Breast epithelium (tissue), 4 donors: ENCODE measurements at places on chromosomes 7 and 10. TPM values are rescaled to one million over a fixed set of nuclear protein-coding genes. Genes with fewer than 3 reads are reported as not detected.

- H3K4me1 ChIP-seq = no peaks in the 10 kb centered on the region
- DNase-seq = no peak
- peaks cover 7% of the 10 kb centered on the region for H3K27me3 ChIP-seq
- no peak overlapping the region for H3K27ac ChIP-seq
- no peak overlapping the region for H3K4me3 ChIP-seq
These were observed 4.9 kb upstream of the TOMM7 start for GRCh38 chr7:22827563-22827962.

- H3K36me3 ChIP-seq = no peaks in the 10 kb centered on the region
- H3K4me3 ChIP-seq = no peak overlapping the region
- no peak overlapping the region for H3K27ac ChIP-seq
- no peaks in the 10 kb centered on the region for H3K4me1 ChIP-seq
These were observed 23.9 kb upstream of the CALD1 start for GRCh38 chr7:134755422-134756022.

DNA sequence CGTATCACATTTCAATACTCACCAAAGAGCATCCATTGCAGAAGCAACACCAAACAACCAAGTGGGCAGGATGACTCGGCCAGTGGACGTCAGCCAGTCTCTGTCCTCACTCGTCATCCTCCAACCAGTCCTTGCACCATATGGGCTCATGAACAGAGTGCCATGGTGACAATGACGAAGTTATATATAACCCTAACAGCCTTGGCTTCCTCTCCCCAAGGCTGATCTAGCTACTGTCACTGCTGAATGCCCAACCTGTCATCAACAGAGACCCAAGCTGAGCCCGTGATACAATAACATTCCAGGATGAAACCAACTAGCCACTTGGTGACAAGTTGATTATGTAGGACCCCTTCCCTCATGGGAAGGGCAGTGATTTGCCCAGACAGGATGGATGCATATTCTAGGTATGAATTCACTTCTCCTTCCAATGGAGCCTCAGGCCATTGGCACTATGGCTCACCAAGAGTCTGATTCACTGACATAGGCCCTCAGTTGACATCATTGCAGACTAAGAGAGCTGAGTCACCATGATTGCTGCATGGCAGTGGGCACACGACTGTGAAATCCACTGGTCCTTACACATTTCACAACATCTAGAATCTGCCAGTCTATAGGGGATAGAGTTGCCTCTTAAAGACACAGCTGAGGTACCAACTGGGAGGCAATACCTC is 26.3 kb upstream of the PPIF start:
- H3K27me3 ChIP-seq = no peaks in the 10 kb centered on the region
- no peaks in the 10 kb centered on the region for H3K4me1 ChIP-seq
- no peak overlapping the region for H3K4me3 ChIP-seq
- no peak overlapping the region for H3K27ac ChIP-seq
- H3K36me3 ChIP-seq = no peaks in the 10 kb centered on the region

DNA sequence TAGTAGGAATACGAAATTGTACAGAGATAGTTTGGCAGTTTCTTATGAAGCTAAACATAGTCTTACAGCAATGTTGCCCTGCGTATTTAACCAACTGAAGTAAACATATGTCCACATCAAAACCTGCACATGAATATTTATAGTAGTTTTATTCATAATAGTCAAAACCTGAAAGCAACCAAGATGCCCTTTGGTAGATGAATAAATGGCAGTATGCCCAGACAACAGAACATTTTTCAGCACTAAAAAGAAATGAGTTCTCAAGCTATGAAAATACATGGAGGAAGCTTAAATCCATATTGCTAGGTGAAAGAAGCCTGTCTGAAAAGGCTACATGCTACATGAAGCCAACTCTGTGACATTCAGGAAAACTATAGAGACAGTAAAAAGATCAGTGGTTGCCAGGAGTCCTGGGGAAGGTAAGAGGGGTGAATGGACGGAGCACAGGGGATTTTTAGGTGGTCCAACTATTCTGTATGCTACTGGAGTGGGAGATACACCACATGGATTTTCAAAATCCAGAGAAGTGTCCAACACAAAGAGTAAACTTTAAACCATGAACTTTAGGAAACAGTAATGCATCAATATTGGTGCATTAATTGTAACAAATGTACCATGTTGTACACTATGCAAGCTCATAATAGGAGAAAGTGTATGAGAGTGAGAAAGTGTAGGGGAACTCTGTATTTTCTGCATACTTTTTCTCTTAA is 17.6 kb downstream of the GPRIN2 start:
- no peak for DNase-seq
- H3K4me3 ChIP-seq = no peak overlapping the region
- no peaks in the 10 kb centered on the region for H3K36me3 ChIP-seq
- H3K4me1 ChIP-seq = no peaks in the 10 kb centered on the region

- H3K4me3 ChIP-seq = no peak overlapping the region
- no peaks in the 10 kb centered on the region for H3K36me3 ChIP-seq
- H3K27ac ChIP-seq = no peak overlapping the region
- no peaks in the 10 kb centered on the region for H3K27me3 ChIP-seq
These were observed 11.7 kb downstream of the ATP6V1F start for GRCh38 chr7:128874140-128875031.

DNA sequence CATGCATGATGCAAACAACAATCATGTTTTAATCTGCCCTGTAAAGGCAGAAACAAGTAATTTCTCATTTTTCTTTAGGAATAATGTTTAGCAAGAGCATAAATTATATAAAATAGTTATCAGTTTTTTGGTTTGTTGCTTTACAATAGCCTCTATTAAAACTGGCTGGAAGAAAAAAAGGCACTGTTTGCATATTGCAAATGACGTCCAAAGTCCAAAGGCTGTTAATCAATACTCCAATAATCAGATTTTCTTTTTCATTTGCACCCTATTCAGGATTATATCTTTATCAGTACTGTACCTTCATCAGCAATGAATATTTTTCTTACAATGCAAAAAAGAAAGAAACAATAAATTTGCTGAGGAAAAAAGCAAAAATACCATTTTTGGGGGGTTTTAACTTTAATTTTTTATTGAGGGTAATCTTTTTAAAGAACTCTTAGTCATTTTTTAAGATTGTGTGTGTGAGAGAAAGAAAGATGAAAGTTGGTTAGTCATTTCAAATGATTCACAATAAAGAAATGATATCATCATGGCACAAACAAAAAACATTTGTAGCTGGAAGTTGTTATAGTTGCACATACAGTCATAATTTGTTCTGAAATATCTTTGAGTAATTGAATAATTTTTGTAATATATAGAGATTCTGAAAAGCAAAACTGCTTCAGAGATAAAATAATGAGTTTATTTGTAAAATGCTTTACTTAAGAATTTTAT is 44.4 kb upstream of the AKR1C2 start:
- H3K36me3 ChIP-seq = no peaks in the 10 kb centered on the region
- no peak for DNase-seq
- no peak overlapping the region for H3K27ac ChIP-seq
- no peaks in the 10 kb centered on the region for H3K27me3 ChIP-seq
- no peaks in the 10 kb centered on the region for H3K4me1 ChIP-seq
- no peak overlapping the region for H3K4me3 ChIP-seq

- DNase-seq = no peak
- no peaks in the 10 kb centered on the region for H3K27me3 ChIP-seq
- no peak within 1 kb of the TSS for H3K27ac ChIP-seq
- no peaks in the 10 kb centered on the region for H3K4me1 ChIP-seq
- H3K4me3 ChIP-seq = peak within 1 kb of the TSS; percentile 74
These were observed at the start of gene SEMA4G for GRCh38 chr10:100969187-100970075. Gene SEMA4G (plus strand): TSS chr10:100969504. CDS start chr10:100972913, 3,409 bp downstream.

- H3K27me3 ChIP-seq = no peaks in the 10 kb centered on the region
- peak overlapping the region; percentile 93 for H3K27ac ChIP-seq
- H3K4me3 ChIP-seq = no peak overlapping the region
- H3K36me3 ChIP-seq = no peaks in the 10 kb centered on the region
These were observed 19.4 kb downstream of the ZMIZ1 start for GRCh38 chr10:79088176-79088575.

DNA sequence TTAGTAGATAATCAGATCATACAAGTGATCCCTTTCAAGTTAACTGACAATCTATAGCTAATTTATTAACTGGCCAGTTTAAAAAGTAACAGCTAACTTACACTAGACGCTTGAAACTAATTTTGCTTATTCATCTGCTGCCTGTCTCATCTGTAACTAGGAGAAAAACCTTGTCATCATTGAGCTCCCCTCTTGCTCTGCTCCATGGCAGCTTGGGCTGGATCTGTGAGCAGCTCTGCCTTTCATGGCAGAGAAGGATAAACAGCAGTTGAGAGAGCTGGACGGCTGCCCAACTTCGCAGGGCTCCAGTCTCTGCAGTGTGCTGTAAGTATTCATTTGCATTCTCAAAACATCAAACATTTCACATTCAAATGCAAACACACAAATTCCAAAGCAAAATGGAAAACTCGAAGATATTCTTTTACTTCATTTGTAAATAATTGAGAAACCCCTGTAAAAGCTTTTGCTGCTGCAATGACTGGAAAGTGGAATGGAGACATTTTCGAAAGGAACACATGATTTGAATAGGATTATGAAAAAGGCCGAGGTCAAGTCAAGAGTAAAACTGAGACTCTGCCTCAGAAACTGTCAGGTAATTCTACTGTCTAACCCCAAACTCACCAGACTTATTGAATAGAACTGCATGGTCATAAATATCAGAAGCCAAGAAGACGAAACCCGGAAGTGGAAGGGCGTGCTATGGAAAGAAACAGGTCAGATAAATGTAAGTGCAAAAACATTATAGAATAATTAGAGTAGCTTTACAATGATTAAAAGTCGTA is 17.6 kb downstream of the SLC35B4 start:
- DNase-seq = no peak
- H3K27me3 ChIP-seq = no peaks in the 10 kb centered on the region
- H3K4me1 ChIP-seq = no peaks in the 10 kb centered on the region

GRCh38 chr10:61052469-61053205 is 108.7 kb upstream of the RHOBTB1 start:
- DNase-seq = no peak
- H3K4me3 ChIP-seq = no peak overlapping the region
- no peaks in the 10 kb centered on the region for H3K4me1 ChIP-seq
- H3K27ac ChIP-seq = no peak overlapping the region
- H3K27me3 ChIP-seq = no peaks in the 10 kb centered on the region

- H3K36me3 ChIP-seq = no peaks in the 10 kb centered on the region
- no peaks in the 10 kb centered on the region for H3K4me1 ChIP-seq
- no peak overlapping the region for H3K27ac ChIP-seq
- H3K27me3 ChIP-seq = no peaks in the 10 kb centered on the region
- DNase-seq = no peak
These were observed 101.8 kb downstream of the PTPRE start for GRCh38 chr10:128008521-128009250.

DNA sequence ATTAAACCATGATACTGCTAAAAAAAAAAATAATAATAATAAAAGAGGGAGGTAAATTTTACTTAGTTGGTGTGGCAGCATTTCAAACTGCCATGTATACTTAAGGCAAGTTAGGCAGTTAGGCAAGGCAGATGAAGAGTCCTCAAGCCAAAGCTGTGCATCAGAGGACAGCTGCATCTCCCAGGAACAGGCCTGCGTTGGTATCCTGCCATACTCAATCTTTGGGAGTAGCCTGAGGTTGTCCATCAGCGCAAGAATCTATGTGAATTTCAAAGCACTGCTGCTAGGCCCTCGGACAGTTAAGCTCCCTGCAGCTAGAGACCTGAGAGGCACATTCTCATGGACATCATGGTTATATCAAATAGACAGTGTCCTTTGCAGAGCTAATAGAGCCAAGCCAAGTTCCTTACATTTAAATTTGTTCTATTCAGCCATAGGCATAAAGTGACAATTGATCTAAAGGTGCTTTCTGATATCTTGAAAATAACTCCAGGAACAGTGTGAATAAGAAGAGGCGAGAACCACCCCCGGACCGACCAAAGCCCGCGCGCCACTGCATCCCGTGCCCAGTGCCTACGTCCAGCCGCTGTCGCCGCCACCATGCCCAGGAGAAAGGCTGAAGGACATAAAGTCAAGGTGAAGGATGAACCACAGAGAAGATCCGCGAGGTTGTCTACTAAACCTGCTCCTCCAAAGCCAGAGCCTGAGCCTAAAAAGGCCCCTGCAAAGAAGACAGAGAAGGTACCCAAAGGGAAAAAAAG is 310.6 kb downstream of the SEMA3D start:
- no peaks in the 10 kb centered on the region for H3K36me3 ChIP-seq
- no peaks in the 10 kb centered on the region for H3K4me1 ChIP-seq
- no peak for DNase-seq
- H3K27me3 ChIP-seq = no peaks in the 10 kb centered on the region

GRCh38 chr10:62788861-62789467 is 15.6 kb upstream of the ADO start:
- no peak overlapping the region for H3K4me3 ChIP-seq
- H3K4me1 ChIP-seq = no peaks in the 10 kb centered on the region
- no peak overlapping the region for H3K27ac ChIP-seq

- DNase-seq = no peak
- H3K27ac ChIP-seq = no peak overlapping the region
These were observed 43.4 kb upstream of the AGBL3 start for GRCh38 chr7:134942690-134943466.

DNA sequence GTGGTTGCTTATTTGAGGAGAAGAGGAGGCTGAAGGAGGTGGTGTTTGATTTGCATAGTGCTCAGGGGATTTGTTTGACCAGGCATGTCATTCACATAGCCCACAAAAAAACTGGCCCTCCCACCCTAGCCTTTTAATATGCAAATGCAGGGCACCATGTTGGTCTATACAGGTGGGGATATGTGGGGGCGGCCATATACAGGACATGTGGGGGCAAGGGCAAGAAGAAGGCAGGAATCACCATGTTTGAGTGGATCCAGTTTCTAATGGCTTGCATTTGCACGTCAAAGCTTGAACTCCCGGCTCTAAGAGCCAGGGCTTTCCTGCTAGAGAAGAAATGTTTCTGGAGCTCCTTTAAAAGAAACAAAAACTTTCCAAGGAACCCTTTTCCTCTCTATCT is 541.0 kb downstream of the ZWINT start:
- no peaks in the 10 kb centered on the region for H3K36me3 ChIP-seq
- H3K27me3 ChIP-seq = no peaks in the 10 kb centered on the region
- no peak for DNase-seq
- H3K4me1 ChIP-seq = no peaks in the 10 kb centered on the region

DNA sequence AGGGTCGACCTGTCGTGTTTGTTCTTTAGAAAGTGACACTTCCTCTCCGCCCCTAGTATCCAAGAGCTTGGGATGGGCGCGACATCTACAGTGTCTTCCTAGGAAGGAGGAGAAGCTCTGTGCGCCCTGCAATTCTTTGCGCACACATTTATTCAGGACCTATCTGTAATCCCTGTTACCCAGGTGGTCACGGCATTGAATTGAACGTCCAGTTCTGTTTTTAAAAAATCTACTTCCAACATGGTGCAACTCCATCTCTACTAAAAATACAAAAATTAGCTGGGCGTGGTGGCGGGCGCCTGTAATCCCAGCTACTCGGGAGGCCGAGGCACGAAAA is 606 bp upstream of the LAMB1 start:
- no peak for DNase-seq
- no peaks in the 10 kb centered on the region for H3K27me3 ChIP-seq
- peaks cover 4% of the 10 kb centered on the region for H3K4me1 ChIP-seq
- H3K36me3 ChIP-seq = no peaks in the 10 kb centered on the region

DNA sequence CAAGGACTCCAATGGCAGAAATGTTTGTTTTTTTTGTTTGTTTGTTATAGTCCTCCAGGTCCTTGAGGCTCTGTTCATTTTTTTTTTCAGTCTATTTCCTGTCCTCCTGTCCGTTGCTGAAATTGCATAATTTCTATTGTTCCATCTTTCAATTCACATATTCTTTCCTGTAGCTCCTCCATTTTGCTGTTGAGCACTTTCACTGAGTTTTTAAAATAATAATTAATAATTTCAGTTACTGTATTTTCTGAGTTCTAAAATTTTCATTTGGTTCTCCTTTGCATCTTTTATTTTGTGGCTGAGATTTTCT is 202.3 kb upstream of the AGR3 start:
- H3K4me1 ChIP-seq = no peaks in the 10 kb centered on the region
- no peak overlapping the region for H3K4me3 ChIP-seq
- no peaks in the 10 kb centered on the region for H3K36me3 ChIP-seq
- no peak overlapping the region for H3K27ac ChIP-seq
- no peak for DNase-seq
- H3K27me3 ChIP-seq = no peaks in the 10 kb centered on the region

Gene ZNF365
- total RNA-seq = 0.16 TPM

Gene DYNC1I1
- total RNA-seq = 5.7 TPM

Gene COL28A1
- 5.7 TPM for total RNA-seq
